Heart left ventricle (tissue), 16 donors: ENCODE measurements at places on chromosomes 2 and 18. TPM values are rescaled to one million over a fixed set of nuclear protein-coding genes. Genes with fewer than 3 reads are reported as not detected.

DNA sequence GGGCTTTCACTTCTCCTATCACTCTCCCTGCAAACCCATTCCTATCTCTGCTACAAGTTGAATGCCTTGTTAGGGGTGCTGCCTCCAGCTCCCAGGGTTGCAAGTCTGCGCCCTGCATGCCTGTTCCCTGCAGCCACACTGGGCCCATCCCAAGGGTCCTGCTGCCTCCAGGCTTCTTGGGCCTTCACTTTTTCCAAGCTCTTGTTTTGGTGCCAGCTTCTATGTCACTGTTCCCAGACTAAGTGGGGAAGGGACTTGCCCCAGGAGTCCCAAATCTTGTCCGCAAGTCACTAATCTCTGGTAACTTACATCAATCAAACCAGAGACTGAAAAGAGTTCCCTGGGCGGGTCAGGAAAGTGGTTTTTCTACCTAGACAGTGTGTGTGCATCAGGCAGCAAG, 65.4 kb downstream of the ZCCHC2 start:
- H3K4me1 ChIP-seq = peaks cover 24% of the 10 kb centered on the region
- peaks cover 4% of the 10 kb centered on the region for H3K36me3 ChIP-seq
- no peak overlapping the region for H3K27ac ChIP-seq
- no peaks in the 10 kb centered on the region for H3K27me3 ChIP-seq
- no peak for DNase-seq

C2orf80 gene
- not detected for total RNA-seq

DNA sequence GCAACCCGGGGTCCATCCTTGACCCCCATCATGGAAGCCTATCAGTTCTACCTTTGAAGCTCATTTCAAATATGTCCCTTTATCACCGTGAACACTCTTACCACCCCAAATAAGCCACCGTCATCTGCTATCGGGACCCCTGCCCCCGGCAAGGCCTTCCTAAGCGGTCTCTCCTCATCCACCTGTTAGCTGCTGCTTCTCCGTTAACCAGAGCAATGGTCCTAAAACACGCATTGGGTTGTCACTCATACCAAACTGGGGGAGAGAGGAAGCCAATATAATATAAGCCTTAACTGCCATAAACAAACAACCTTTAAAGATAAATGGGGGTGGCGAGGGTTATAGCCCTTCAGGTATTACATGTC, 680 bp downstream of the ASNSD1 start:
- peaks cover 33% of the 10 kb centered on the region for H3K36me3 ChIP-seq
- H3K27ac ChIP-seq = no peak overlapping the region
- H3K4me1 ChIP-seq = peaks cover 7% of the 10 kb centered on the region

HTR2B gene
- 0.32 TPM for total RNA-seq
